ENCODE measurements at places on chromosomes 2 and 18. TPM values are rescaled to one million over a fixed set of nuclear protein-coding genes. Genes with fewer than 3 reads are reported as not detected.

Gene DYSF
- 112 TPM for total RNA-seq

Gene TUBA3D
- not detected for total RNA-seq

Gene SPAG16
- 22.8 TPM for total RNA-seq

Gene HOXD8
- total RNA-seq: not detected

Gene LCT
- not detected for total RNA-seq

Gene GDF7
- 10.9 TPM for total RNA-seq

Gene ARHGEF33
- total RNA-seq: 0.51 TPM

Gene SNRPD1
- total RNA-seq: 33.7 TPM

Gene VWA3B
- not detected for total RNA-seq

Gene KCNIP3
- 3.1 TPM for total RNA-seq

Gene TMX3
- 71.2 TPM for total RNA-seq

Data from chondrocyte (in vitro differentiated cells).